PC-9 (cell line): ENCODE measurements at places on chromosomes 5 and 9. TPM values are rescaled to one million over a fixed set of nuclear protein-coding genes. Genes with fewer than 3 reads are reported as not detected.

The BAAT gene
- total RNA-seq, result not detected in 2 replicates

The SPATA9 gene
- total RNA-seq, result 0.55 TPM in 1 of 2 replicates, not detected in the other

The SLC6A3 gene
- not detected in 2 replicates for total RNA-seq

The PCDHB16 gene
- not detected in 2 replicates for total RNA-seq

The PCDH1 gene
- 88.5 and 101 TPM in 2 replicates for total RNA-seq

The FAXDC2 gene
- 0.70 and 0.73 TPM in 2 replicates for total RNA-seq

The FGF10 gene
- not detected in 2 replicates for total RNA-seq

The TMEM245 gene
- 58.7 and 60.3 TPM in 2 replicates for total RNA-seq

The PDLIM4 gene
- 35.8 and 47.2 TPM in 2 replicates for total RNA-seq

The PRR16 gene
- 2.8 and 5.0 TPM in 2 replicates for total RNA-seq

The PFN3 gene
- total RNA-seq, result not detected in 2 replicates

The PCDHGA1 gene
- 0.07 TPM in 1 of 2 replicates, not detected in the other for total RNA-seq

The MYMK gene
- not detected in 2 replicates for total RNA-seq

The OGN gene
- not detected in 2 replicates for total RNA-seq

The NTNG2 gene
- not detected in 2 replicates for total RNA-seq

The NRG2 gene
- not detected in 2 replicates for total RNA-seq

The GADD45G gene
- total RNA-seq, result 2.4 and 2.9 TPM in 2 replicates

The MEGF10 gene
- total RNA-seq, result not detected in 2 replicates

The LCN15 gene
- total RNA-seq, result not detected in 2 replicates
